Activated CD4-positive, alpha-beta T cell treated with anti-CD3 and anti-CD28 coated beads for 24 hours (primary cell): ENCODE measurements at places on chromosomes 2 and 18.
A peak's percentile ranks its signal among the peaks of the same experiment; 100 is the strongest.

DNA sequence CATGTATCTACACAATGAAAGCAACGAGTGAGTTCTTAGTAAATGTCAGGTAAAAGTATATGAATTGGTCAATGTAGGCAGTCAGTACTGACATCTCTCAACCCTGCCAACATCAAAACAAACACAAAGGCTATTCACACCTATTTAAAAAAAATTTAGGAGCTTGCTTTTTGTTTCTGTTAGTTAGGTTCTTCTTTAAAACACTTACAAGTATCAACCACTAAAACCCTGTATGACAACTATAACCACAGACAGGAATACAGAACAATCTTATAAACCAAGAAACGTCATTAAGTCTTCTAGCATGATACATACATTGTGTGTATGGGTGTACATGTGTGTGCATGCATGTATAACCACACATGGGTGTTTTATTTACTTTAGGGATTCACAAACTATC, 131.0 kb downstream of the TCF4 start:
- no peak for DNase-seq

GRCh38 chr2:157596992-157597681, 31.5 kb downstream of the ACVR1C start:
- DNase-seq: peak; percentile 43

- no peak for DNase-seq
These were observed 236.5 kb downstream of the ZNF804A start for GRCh38 chr2:184834699-184835397.

DNA sequence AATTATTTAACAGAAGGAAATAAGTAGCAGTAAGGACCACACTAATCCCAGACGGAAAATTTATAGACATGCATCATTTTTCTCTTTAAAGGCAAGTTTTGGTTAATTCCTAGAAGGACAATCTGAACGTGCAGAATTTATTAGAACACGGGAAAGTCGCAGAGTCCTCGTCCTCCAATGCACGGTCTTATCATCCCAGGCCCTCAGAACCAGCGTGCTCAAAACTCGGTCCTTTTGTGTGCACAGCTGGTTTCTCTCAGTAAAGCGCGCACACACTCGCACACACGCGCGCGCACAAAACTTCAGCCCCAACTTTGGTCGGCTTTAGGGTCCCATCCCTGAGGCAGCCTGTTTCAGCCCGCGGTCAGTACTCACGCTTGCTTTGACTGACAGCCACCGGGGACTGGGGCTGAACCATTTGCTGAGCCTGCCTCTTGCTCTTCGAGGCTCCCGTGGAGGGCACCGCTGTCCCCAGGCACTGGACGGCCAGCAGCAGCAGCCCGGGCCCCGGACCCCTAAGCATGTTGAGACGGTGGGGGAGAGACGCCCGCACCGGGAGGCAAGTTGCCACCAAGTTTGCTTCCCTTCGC, 493 bp downstream of the FN1 start:
- no peak for DNase-seq

- DNase-seq: peak; percentile 83
These were observed 90.6 kb upstream of the TAF1B start for GRCh38 chr2:9752441-9753275.

DNA sequence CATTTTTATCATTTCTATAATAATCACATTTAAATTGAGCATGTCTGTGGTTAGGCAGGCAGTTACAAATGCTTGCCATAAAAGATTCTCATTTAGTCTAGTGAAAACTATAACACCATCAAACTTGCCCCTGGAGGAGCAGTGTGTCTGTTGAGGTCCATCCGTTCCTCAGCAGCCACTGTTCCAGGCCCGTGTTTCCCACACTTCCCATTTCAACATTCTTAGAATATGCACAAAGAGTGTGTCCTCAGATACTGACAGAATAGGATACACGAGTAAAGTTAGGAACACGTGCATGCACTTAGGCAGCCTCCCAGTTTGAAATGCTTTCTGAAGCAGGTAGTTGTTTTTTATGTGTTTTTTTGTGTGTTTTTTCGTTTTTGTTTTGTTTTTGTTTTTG, 39.9 kb downstream of the NCK2 start:
- no peak for DNase-seq

GRCh38 chr2:2565671-2566070, 234.6 kb upstream of the MYT1L start:
- no peak for DNase-seq

GRCh38 chr18:78672862-78673446, 306.7 kb upstream of the SALL3 start:
- DNase-seq: no peak

DNA sequence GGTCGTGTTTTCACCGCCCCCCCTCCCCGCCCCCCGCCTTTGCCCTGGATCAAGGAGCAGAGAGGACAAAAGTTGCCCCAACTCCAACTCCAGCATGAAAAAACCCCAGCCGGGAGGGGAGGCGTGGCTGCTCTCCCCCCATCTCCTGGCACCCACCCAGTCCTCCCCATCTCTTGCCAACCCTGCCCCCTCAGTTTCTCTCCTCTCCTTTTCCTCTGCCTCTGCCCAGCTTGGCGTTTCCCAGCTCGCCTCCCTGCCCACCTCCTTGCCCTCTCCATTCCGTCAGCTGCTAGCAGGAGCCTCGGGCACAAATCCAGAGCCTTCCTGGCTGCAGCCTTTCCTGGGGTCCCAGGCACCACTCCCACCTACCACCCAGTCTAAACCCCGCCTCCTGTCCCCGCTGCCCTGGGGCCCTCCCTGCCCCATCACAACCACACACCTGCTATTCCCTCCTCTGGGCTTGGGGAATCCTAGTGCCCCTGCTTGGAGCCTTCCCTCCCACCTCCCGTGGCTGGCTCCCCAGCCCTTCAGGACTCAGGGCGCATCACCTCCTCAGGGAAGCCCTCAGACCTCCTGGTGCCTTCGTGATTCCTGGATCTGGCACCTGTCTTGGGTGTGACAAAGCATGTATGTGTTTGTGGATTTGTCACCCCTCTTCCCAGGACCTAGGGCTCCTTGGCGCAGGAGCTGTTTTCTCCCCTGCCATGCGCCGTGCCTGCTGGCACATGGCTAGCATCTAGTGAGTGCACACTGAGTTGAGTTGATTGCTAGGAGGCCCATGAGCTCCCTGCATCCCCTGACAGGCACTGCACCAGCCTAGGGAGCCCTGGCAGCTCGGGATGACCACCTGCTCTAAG, 209.1 kb downstream of the TFCP2L1 start:
- no peak for DNase-seq

- no peak for DNase-seq
These were observed 57.6 kb downstream of the MYOM1 start for GRCh38 chr18:3162181-3162580.

GRCh38 chr18:55161916-55162315, 202.7 kb upstream of the CCDC68 start:
- DNase-seq: no peak

DNA sequence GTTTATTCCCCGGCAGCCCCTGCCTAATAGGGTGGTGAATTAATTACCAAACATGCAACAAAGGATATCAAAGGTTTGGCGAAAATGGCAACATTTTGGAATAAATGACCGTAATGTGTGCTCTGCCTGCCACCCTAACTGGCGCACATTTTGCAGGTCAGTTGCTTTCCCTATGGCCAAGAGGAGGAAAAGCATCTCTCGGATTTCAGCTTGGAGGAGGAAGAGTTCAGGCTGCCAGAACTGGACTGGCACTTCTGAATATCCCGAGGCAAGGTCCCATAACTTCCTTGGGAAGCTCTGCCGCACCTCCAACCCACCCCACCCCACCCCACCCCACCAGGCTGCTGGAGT, 37.1 kb downstream of the SLC25A52 start:
- DNase-seq: no peak

DNA sequence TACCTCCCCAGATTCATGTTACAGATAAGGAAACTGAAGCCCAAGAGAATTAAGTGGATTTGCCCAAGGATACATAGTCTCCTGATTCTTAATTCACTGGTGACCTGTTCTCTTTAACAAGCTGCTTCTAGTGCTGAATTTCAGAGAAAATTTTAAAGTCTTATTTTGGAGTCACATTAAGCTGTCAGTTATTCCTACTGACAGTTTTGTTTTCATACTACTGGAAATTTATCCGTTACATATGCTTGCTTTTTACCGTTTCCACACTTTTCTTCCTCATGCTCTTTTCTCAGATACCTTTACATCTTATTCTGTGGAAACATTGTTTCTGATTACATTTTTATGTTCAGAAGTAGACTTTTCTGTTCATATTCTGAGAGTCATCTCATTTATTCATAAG, 1.3 kb downstream of the MOB4 start:
- DNase-seq: no peak

DNA sequence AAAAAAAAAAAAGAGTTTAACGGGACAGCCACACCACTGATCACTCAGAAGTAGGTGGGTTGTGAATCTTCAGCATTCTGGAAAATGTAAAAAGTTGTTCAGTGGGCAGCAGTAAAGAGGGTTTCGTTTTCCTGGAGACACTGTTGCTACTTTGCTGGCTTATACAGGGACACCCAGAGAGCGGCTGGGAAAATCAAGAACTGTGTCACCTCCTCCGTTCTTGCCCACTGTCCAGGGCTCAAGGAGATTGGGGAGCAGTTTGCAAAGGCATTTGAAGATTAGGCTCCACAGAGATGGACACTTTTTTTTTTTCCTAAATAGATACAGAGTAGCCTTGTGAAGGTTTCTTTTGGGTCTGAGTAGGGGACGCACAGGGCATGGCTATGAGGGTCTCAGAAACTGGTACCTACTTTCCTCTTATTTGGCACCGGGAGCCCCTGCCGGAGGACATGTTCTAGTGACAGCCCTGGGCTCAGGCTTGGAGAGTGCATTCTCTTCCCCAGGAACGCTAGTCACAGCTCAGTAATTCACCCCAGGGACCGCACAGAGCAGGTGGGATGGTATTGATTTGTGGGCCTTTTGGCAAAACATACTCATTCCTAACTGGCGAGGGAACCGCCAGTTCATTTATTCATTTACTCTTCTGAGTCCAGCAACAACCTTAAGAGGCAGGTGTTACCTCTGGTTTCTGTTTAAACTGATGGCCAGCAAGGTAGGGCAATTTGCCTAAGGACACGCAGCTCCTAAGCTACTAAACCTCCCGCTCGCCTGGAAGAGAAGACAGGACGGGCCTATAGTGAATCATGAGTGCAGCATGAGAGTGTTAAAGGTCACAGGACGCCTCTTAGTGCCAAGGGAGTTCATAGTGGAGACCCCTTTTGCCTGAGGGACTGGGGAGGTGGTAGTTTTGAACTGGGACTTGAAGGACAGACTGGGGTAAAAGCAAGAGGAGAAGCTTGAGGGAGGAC, 53.1 kb downstream of the HPCAL1 start:
- no peak for DNase-seq
